ENCODE measurements at places on chromosomes 1 and 21.

DNA sequence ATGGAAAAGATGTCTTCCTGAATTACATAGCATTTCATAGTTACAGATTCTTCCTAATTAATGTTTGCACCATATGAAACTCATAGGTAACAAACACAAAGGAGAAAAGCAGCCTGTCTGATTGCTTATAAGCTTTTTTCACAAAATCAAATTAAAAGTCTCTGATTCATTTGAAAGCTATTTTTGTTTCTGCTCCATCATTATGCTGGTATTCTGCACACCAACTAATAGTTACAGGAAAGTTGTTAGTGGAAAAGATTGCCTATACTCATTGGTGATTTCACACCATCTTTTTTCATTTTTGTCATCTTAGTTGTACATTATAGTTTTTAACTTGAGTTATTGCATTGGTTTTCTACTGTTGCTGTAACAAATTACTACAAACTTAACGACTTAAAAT is 70.0 kb downstream of the PRKAA2 start:
- DNase-seq = peak; percentile 13

GRCh38 chr1:38076455-38076854 is 29.9 kb upstream of the POU3F1 start:
- no peak for DNase-seq

- no peak for DNase-seq
Measured at GRCh38 chr1:42157667-42158066, 4.5 kb downstream of the GUCA2B start.

- DNase-seq = no peak
Measured at GRCh38 chr1:242826701-242827336, 302.3 kb upstream of the PLD5 start.

DNA sequence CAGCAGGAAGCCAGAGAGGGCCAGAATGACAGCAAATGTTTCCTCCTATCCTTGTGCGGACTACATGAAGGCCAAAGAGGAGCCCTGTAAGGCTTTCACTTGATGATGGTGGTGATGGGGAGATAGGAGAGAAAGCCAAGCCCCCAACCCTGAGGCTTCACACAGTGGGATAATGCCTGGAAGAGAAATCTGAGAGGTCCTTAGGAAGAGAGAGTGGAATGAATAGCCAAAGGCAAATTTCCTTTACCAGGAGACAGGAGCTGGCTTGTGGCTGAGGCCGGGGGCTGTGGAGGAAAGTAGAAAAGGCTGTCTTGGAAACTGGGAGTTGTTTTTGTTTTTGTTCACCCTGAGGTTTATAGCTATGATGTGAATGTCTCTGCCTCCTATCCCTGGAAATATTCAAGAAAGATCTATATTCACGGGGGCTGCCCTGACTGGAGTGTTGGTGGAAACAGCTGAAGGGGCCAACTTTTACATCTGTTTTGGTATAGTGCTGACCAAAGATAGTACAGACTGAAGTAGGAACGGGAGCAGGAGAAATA is 13.0 kb upstream of the RNF19B start:
- DNase-seq = no peak

GRCh38 chr1:10128101-10128765 is 82.1 kb upstream of the KIF1B start:
- no peak for DNase-seq

GRCh38 chr1:99185196-99185595 is 79.1 kb upstream of the PLPPR4 start:
- no peak for DNase-seq

- DNase-seq = peak; percentile 53
Measured at GRCh38 chr1:116853680-116854402, 55.9 kb upstream of the PTGFRN start.

DNA sequence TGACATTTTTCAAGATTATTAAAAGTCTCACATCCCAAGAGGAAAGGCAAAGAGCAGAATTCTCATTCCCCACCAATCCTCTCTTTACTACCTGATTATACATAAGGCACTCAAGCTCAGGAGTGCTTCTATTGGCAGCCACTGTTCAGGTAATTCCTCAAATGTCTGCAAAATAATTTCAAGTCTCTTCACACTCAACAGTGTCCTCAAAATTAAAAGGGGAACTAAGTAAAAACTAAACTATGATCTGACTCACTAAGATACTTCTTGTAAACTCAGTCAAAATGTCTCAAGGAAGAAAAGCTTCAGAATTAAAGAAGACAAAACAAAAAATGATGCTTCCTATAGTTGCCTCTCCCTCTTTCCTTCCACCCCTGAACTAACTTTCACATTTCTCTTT is 135.6 kb downstream of the GPATCH2 start:
- DNase-seq = no peak

DNA sequence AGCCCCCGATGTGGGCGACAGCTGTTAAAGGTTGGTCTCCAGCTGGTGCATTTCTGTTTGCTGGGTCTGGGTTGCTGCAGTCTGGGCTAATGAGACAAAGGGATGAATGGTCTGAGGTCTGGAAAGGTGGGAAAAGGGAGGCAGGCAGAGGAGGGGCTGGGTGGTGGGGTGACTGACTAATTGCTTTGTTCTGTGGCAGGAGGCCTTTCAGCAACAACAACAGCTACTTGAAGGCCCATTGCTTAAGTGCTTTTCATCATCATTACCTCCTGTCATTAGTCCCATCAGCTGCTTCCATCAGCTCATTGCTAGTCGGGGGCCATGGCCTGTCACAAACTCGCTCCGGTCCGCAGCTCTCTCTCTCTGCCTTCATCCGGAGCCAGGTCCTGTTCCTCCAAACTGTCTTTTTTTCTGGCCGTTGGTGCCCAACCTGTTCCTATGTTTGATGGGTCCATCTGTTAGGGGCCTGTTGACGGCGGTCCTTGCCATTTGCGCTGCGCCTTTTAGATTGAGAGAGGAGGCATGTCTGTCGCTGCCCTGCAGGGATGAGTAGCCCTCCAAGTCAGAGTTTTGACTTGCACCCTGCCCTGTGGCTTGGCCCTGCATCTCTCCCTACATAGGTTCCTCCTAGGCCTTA is 105.6 kb upstream of the PLXNA2 start:
- DNase-seq = no peak

DNA sequence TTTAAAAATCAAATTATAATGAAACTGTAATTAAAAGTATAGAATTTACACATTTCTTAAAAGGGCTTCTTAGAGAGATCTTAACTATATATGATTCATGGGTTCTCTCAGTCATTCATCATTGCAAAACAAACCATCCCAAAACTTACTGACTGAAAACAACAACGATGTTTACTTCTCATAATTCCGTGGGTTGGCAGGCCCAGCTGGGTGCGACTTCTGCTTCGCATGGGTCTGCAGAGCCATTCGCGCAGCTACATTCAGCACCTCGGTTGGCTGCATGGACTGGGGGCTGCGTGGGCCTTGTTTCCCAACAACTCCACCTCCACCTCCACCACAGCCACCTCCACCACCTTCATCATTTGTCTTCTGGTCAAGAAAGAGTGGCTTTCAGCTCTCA is 4.0 kb downstream of the SLAMF8 start:
- no peak for DNase-seq

DNA sequence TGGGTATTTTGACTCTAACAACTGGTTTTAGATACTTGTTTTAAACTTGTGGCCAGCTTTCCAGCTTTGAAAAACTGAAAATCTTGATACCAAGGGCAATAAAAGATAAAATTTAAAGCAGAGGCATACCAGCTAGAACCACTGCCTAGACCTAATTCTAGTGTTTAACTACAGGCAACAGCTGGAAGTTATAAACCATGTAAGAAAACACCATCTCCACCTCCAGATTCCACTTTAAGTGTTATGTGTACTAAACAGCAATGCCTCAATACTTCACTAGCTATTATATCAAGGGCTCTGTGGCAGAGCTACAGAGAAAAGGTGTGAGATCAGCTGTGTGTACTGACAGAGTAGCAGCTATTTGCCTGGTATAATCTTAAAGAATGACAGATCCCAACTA is 69.5 kb downstream of the LPAR3 start:
- DNase-seq = no peak

GRCh38 chr21:33441489-33442477 is 38.0 kb downstream of the TMEM50B start:
- no peak for DNase-seq

DNA sequence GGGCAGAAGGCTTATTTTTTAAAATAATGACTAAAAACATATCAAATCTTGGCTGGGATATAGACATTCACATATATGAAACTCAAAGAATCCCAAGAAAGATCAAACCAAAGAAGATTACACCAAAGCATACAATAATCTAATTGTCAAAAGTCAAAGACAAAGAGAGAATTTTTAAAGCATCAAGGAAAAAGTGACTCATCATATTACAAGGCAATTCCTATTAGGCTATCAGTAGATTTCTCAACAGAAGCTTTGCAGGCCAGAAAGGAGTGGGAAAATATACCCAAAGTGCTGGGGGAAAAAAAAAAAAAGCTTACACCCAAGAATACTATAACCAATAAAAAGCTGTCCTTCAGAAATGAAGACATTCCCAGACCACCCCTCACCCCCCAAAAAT is 375.6 kb downstream of the BRINP2 start:
- no peak for DNase-seq

GRCh38 chr1:19432943-19433718 is 52.2 kb downstream of the CAPZB start:
- DNase-seq = no peak

DNA sequence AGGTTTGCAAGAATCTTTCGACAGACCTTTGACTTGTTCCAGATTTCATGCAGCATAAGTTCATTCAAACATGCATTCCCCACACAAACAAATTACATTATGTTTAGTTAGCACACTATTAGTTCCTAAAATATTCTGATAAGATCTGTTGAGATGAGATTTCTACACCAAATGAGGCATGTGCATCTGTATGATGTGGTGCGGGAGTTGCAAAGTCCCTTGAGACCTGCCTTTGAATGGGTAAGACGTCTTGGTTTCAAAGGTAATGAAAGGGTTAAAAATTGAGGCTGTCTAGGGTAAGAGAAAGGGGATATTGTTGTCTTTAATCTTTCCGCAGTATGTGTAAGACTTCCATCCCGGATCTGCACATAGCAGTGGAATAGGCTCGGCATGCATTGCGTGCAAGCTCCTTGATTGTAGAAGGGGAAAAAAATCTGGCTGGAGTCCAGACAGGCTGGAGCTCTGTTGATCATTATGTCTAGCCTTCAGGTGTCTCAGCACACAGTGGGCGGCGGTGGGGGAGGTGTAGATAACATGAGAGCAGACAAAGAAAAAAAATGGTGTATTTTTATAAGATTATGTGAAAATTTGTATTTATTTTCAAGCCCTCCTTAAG is 296.6 kb downstream of the PTPRC start:
- no peak for DNase-seq
